ENCODE measurements at places on chromosomes 12 and 14.
A peak's percentile ranks its signal among the peaks of the same experiment; 100 is the strongest.

- DNase-seq, result peak; percentile 95
Measured at GRCh38 chr12:132904718-132905328, 17.4 kb upstream of the CHFR start.

GRCh38 chr12:116591855-116592637, 32.9 kb downstream of the MAP1LC3B2 start:
- DNase-seq, result no peak

GRCh38 chr14:70873627-70874026, 33.6 kb upstream of the PCNX1 start:
- DNase-seq, result no peak

DNA sequence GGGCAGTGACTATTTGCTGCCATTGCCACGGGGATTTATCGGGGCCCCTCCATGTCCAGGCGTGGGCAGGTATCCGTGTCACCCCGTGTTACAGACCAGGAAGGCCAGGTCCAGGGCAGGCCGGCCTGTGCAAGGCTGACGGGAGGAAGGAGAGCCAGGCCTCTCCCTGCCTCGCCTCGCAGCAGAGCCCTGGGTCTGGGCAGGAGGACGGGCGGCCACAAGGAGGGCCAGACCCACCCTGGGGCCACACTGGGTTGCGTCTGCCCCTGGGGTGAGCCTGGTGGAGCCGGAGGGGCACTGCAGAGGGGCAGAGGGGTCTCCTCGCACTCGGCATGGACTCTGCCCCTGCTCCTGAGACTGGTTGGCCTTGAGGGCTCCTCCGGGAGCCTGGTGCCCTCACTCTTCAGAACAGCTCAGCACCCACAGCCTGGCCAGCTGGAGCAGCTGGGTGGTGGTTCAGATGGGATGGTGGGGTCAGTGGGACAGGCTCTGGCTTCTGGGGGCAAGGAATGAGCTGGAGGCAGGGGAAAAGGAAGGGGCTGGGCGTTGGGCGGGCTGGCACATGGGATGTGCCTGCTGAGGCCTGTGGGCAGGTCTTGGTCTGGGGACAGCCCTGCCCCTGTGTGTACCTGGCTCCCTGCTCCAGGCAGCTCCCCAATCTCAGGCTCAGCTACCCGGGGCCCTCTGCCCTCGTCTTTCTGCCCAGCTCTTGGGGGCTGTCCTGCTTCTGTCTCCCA, 53.9 kb downstream of the KIF26A start:
- DNase-seq, result no peak

GRCh38 chr12:98402091-98402490, 113.3 kb upstream of the TMPO start:
- DNase-seq, result no peak

DNA sequence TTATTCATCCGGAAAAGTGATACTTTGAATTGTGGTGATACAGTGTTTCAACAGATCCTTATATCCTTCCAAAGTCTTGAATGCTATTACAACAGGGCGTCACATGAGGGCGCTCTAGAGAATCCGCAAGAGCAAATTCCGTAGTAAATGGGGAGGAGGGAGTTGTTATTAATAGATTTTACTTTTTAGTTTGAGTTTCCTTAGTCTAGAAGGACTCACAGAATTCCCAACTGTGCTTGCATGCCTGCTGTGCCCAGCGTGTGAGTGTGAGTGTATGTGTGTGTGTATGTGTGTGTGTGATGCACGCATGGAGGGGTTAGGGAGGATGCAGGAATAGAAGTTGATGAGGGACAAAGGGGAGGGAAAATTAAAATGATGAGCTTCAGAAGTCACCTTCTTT, 375.3 kb downstream of the C12orf75 start:
- DNase-seq, result peak; percentile 42

- DNase-seq, result no peak
Measured at GRCh38 chr12:104903648-104904423, 54.3 kb downstream of the SLC41A2 start.

GRCh38 chr12:58288190-58288589, 346.8 kb downstream of the ATP23 start:
- DNase-seq, result no peak

DNA sequence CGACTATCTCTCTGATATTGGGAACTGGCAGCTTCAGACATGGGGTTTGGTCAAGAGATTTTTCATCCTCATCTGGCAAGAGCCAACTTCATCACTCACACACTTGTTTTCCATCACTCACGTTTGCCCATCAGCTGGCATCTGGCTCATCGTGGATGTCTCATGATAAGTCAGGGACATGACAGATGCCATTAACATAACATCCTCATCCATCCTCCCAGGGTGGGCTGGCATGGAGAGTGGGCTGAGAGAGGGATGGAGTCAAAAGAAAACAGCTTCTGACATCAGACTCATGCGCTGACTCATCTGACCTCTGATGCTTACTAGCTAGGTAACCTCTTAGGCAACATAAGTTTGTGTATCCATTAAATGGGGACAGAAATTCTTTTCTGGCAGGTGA, 1.8 kb upstream of the VSX2 start:
- no peak for DNase-seq

DNA sequence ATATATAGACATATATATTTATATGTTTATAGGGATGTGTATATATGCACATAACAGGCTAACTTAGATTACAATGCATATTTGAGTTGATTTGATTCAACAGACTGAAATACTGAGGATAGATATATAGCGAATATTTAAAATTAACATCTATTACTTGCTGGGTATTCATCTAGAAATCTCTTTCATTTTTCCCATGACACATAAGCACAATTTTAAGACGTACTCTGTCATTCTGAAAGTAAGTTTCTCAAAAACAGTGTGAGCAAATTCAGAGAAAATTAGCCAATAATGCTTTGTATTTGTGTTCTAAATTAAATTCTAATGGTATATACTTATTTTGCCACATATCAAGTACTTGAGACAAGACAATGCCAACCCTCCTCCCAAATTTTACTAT, 907.5 kb upstream of the MDGA2 start:
- DNase-seq, result no peak

DNA sequence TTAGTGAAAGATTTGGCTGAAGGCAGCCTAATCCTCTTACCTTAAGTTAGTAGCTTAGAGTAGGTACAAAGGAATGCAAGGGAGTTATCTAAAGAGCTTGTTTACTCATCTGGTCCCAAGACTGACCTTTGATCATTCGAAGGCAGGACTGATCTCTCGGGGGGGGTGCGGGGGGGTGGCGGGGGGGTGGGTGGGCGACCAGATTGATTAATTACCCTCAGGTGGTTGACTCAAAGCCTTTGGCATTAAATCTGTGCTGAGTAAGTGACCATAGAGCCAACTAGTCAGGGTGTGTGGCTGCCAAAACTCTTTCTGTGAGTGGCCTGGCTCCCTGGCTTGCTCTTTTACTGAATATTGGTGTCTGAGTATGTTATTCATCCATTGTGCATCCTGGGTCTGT, 731.9 kb upstream of the FBXO33 start:
- no peak for DNase-seq

DNA sequence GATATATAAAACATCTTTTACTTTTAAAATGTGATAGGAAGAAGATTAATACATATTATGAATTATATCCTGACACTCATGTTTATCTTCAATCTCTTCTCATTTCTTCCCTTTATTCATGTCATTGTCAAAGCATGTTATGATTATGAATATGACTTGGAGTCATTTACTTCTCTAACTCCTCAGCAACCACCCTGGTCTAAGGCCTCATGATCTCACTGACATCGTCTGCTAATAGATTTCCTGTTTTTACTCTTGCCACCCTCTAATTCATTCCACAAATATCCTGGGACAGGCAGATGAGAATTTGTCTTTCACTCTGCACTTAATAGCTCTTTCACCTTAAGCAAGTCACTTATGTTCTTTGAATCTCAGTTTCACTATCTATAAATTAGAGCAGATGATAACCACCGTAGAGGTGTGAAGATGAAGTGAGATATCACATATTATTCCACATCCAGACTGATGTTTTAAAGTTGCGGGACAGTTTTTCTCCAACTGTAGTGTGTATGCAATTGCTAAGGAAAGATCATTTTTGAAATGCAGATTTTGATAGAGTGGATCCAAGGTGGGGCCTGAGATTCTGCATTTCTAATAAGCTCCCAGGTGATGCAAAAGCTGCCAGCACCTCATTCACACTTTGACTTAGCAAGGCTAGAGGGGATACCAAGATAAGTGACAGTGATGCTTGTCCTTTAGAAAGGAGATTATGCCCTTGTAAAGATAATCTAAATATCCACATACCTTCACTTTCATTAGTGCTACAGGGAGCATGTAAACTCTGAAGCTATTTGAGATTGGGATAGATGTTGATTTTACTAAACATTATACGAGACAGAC, 3.3 kb upstream of the IAPP start:
- DNase-seq, result no peak

- DNase-seq, result no peak
Measured at GRCh38 chr12:97275256-97275655, 187.3 kb upstream of the RMST start.

Data from stimulated activated CD8-positive, alpha-beta memory T cell treated with anti-CD3 and anti-CD28 coated beads, Interleukin-4, amount 100 ng/mL, for 48 hours (primary cell).